ENCODE measurements at places on chromosomes 6 and 20. TPM values are rescaled to one million over a fixed set of nuclear protein-coding genes. Genes with fewer than 3 reads are reported as not detected.

F13A1 gene
- not detected for total RNA-seq

RIPOR2 gene
- total RNA-seq, result not detected

TBXT gene
- not detected for total RNA-seq

THBS2 gene
- total RNA-seq, result 0.17 TPM

SIRPB2 gene
- not detected for total RNA-seq

BHLHE23 gene
- total RNA-seq, result not detected

MCM9 gene
- 5.6 TPM for total RNA-seq

CALHM5 gene
- 0.10 TPM for total RNA-seq

HLA-DQB1 gene
- not detected for total RNA-seq

HLA-DRB5 gene
- total RNA-seq, result not detected

ATP6V1G2 gene
- total RNA-seq, result 0.40 TPM

HFE gene
- 14.4 TPM for total RNA-seq

SCUBE3 gene
- total RNA-seq, result 0.05 TPM

PBOV1 gene
- not detected for total RNA-seq

AKAP7 gene
- 2.1 TPM for total RNA-seq

GRM4 gene
- 0.09 TPM for total RNA-seq

CPXM1 gene
- total RNA-seq, result not detected

TPBG gene
- total RNA-seq, result 54.1 TPM

ULBP3 gene
- 4.0 TPM for total RNA-seq

SLC22A3 gene
- total RNA-seq, result 46.7 TPM

CDSN gene
- total RNA-seq, result not detected

OOEP gene
- not detected for total RNA-seq

TP53TG5 gene
- total RNA-seq, result not detected
